Esophagus squamous epithelium (tissue), 5 donors: ENCODE measurements at places on chromosomes 2 and 18. TPM values are rescaled to one million over a fixed set of nuclear protein-coding genes. Genes with fewer than 3 reads are reported as not detected.

The C2orf80 gene
- not detected for total RNA-seq

The CPO gene
- not detected for total RNA-seq

The LRRTM1 gene
- total RNA-seq: not detected

The ACVR1C gene
- total RNA-seq: not detected

The RGPD3 gene
- total RNA-seq: 0.18 TPM

The EML6 gene
- total RNA-seq: 1.2 TPM

The CHRND gene
- total RNA-seq: not detected

The ACMSD gene
- total RNA-seq: not detected

The ENOSF1 gene
- 54.7 TPM for total RNA-seq

The GPR148 gene
- not detected for total RNA-seq

The TCF7L1 gene
- total RNA-seq: 0.49 TPM

GRCh38 chr2:218003981-218004419, 1.2 kb upstream of the TNS1 start:
- DNase-seq: no peak

- no peak for DNase-seq
These were observed 284.1 kb downstream of the DSEL start for GRCh38 chr18:67232406-67232805.

DNA sequence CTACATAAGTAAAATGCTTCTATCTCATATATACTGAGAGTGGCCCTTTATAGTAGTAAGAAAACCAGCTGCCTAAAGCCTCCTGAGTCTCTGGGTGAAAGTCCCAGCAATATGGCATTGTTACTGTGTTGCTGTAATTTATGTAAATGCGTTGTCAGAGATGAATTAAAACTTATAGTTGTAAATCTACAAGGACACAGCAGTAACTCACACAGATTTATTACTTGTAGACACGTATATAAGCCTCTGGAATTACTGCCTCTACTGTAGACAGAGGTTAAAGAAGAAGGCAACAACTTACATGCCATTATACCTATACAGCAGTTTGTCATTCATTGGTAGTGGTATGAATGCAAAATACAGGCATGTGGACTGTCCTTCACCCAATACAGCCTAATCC, 169.1 kb upstream of the BOD1L2 start:
- DNase-seq: no peak

DNA sequence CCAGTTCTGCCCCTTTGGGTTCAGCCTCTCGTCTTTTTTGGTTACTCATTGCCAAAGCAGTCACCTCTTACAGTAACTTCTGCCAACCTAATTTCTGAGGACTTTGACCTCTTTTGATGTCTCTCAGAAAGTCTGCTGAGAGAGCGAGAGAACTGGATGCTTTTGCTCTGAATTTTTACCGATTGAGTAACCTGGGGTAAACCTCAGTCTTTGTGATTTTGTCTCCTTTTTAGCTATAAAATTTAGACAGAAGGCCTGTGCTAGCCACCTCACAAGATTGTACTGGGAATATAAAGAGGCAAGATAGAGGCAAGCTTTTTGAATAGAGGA, 34.8 kb upstream of the IL1R1 start:
- DNase-seq: no peak

DNA sequence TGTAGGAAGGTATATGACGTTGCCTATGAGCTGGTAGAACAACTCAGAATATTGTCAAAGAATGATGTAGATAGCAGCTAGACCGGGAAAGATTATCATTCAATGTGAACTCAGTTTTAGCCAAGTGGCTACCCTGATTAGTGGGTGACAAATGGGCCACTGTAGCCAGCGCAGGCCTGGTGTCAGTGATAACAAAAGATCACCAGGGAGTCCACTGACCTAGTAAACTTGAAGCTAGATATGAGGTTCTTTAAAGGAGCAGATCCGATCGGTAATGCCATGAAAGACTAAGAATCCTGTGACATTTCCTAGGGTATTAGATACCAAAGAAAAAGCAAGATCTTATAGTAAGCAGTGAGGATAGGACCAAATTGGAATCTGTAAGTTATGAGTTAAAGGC, 180.9 kb downstream of the GCA start:
- DNase-seq: no peak

GRCh38 chr2:108414945-108415344, 34.1 kb upstream of the GCC2 start:
- no peak for DNase-seq

GRCh38 chr2:55051026-55051866, 995 bp upstream of the RTN4 start:
- no peak for DNase-seq

GRCh38 chr2:129139380-129139779, 820.7 kb upstream of the HS6ST1 start:
- no peak for DNase-seq

- DNase-seq: no peak
These were observed 65.3 kb downstream of the CCDC93 start for GRCh38 chr2:117948615-117949014.

DNA sequence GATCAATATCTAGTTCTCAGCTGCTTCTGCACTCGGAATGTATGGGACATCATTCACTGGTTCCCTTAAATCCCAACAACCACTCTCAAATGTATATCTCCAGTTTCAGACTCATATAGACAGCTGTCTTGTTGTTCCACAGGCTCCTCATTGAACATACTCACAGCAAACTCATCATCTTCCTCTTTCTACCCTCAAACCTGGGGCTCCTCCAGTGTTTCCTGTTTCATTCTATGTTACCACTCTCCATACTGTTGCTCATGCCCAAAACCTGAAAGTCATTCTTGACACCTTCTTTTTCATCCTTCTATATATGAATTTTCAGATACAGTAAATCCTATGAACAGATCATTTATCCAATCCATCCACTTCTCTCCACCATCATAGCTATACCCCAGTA, 18.7 kb upstream of the REL start:
- DNase-seq: no peak

GRCh38 chr2:65922030-65922429, 489.6 kb upstream of the SPRED2 start:
- no peak for DNase-seq

DNA sequence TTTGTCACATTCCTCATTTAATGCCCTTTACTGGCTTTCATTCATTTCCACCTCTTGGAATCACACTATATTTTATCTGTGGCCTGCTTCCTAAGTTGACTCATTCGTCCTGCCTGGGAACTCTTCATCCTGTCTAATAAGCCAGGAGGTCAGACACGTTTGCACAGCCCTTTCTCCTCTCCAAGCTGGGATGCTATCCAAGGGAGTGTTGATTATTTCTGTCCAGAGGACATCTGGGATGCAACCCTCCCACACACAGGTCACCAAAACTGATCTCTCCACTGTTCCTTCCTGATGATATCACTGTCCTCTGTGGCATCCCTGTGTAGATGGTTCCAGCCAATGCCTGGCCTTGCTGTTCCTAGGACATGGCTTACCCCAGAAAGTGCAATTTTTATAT, 79.8 kb upstream of the NOSTRIN start:
- DNase-seq: no peak

GRCh38 chr2:1825046-1825445, 80.7 kb upstream of the PXDN start:
- DNase-seq: no peak

DNA sequence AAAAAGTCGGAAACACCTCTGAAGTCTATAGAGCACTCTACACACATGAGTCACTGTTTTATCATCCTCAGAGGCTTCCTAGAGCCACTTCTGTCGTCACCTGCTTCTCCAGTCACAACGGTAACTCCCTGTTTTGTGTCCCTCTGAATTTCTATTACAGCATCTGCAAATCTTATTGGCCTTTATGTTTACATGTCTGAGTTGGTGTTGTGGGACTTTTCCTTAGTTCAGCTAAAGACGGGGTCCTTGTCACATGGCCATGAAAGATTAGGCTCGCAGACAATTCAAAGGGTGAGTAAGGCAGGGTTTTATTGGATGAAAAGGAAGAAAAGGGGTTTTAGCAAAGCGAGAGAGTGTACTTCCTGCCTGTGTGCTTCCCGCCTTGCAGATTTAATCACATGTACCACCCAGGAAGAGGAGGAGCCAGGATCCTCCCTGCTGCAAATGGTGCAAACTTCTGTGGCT, 185.6 kb downstream of the LPIN1 start:
- no peak for DNase-seq

- DNase-seq: no peak
These were observed 71.8 kb downstream of the TGOLN2 start for GRCh38 chr2:85255813-85256594.

DNA sequence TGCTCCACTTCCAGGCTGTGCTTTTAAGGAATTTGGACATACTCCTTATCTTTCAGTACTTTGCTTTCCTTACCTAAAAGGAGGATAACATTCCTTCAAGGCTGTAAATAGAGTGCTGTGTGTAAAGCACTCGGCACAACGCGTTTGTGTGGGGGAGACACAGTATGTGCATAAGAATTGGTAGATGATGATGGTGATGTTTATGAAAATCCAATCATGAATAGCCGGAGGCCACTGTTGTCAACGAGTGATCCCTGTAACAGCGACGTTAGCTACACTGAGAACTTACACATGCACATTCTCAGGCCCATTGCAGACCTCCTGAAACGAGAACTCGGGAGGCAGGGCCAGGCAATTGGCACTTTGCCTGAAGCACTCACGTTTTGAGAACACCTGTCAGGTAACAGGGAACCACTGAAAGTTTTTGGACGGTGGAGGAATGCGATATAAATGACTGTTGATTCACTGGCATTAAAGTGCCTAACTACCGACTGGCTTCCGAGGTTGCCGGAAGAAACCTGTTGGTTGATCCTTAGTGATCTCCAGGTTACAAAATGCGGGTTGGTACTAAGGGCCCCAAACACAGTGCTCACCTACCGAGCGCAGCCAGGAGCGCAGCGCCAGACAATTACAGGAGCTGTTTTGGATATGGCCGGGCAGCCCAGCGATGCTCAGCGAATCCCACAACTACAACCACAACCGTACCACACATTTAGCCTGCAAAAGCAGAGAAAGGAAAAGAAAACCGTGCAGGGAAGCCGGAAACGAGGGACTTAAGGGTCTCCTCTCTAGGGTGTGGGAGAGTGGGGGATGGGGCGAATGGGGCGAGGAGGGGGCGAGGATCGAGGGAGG, 1.0 kb upstream of the MAP4K4 start:
- DNase-seq: no peak

DNA sequence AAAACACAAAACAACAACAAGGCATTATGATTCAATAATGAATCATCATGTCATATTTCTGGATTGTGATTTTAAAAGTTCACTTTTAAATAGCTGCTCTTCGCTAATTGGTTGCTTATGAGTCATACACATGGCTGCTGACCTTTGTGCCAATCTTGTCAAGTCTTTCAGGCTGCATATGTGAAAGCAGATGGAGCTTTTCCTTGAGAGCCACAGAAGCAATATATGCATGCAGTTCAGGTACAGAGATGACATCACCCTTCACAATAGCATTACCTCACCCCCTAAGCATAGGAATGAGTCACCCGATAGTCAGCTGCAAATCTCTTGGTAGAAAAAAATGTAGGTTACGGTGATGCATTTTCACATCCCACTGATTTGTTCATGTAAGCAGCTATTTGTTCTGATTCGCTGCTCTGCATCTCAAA, 27.2 kb downstream of the EIF2AK3 start:
- peak; percentile 11 for DNase-seq

DNA sequence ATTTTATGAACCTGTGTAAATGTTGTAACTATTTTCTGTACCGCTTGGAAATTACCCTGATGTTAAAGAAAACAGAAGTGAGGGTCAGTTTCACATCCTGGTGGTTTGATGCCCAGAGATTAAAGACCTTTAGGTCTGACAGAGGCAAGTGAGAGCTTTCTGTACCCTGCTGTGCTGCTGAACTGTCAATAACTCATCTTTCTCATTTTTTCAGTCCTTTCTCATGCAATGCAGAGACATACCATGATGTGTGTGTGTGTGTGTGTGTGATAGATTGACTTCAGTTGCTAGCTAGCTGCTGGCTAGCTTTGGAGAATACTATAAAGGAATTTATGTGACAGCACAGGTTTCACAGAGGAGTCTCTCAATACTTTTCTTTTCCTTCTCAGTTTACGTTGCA, 2025.6 kb upstream of the LRRTM1 start:
- DNase-seq: no peak

GRCh38 chr2:74009577-74009976, 24.9 kb downstream of the TET3 start:
- no peak for DNase-seq

- no peak for DNase-seq
These were observed 5.2 kb downstream of the CAPN10 start for GRCh38 chr2:240591784-240592183.

DNA sequence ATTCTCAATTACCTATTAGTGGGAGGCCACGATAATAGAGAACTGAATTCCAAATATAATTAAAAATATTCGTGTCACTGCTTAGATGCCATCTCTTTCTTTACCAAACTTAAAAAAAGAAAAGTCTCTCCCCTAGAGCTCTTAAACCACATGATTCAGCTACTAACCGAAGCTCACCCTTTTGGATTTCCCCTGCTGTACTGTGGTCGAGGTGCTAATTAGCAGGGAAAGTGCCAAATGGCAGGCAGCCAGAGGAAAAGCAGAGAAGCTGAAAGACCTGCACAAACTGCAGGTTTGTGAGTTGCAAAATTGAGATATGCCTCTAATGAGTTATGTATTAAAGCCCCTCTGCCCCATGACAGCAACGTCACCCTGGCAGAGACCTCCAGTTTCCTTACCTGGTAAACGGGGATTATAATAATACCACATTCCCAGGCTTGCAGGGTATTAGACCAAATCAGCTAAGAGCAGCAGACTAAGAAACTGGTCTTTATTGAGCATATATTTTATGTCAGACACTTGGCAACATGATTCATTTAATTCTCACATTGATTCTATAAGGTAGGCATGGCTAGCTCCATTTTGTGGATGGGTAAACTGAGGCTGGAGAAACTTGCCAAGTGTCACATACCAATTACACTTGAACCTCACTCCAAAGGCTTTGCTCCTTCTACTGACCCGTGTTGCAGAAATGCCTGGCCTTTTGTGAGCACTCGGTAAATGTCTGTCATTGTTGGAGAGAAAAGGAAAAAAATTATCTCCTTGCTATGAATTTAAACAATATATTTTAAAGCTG, 259.7 kb downstream of the LPIN1 start:
- no peak for DNase-seq

DNA sequence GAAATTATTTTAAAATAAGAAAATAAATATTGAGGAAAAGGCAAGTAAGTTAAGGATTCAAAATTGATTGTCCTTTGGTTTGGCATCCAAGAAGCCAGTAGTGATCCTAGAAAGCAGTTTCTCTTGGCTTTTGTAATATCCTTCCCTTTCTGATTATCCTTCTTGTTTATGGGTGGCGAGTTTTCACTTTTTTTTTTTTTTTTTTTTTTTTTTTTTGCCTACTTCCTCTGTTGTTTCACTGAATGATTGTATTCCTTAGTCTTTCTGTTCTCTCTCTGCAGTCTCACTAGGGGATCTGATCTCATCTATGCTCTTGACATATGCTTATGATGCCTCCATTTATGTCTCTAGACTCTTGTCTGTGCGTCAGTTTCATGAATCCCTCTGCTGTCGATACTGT, 4.2 kb downstream of the NAPG start:
- DNase-seq: no peak

GRCh38 chr2:40244675-40245074, 207.2 kb downstream of the SLC8A1 start:
- DNase-seq: no peak

DNA sequence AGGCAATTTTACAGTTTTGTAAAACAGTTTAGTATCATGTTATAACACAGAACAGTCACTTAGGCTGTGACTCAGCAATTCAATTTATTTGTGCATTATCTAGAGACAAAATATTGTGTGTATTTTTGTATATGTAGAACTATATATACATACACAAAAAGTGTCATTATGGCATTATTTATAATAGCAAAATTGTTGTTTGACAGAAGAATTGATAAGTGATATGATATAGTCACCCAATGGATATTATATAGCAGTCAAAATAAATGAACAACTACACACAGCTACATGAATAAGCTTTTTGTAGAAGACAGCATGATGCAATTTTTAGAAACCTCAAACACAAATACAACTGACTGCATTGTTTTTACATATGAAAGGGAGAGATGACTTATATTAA, 334.0 kb downstream of the TRIB2 start:
- no peak for DNase-seq
